ENCODE measurements at places on chromosomes 6 and 20.
A peak's percentile ranks its signal among the peaks of the same experiment; 100 is the strongest.

- no peak for DNase-seq
These were observed 804.0 kb downstream of the C6orf118 start for GRCh38 chr6:164505425-164505824.

- no peak for DNase-seq
These were observed 30.2 kb downstream of the PANK2 start for GRCh38 chr20:3919352-3919751.

DNA sequence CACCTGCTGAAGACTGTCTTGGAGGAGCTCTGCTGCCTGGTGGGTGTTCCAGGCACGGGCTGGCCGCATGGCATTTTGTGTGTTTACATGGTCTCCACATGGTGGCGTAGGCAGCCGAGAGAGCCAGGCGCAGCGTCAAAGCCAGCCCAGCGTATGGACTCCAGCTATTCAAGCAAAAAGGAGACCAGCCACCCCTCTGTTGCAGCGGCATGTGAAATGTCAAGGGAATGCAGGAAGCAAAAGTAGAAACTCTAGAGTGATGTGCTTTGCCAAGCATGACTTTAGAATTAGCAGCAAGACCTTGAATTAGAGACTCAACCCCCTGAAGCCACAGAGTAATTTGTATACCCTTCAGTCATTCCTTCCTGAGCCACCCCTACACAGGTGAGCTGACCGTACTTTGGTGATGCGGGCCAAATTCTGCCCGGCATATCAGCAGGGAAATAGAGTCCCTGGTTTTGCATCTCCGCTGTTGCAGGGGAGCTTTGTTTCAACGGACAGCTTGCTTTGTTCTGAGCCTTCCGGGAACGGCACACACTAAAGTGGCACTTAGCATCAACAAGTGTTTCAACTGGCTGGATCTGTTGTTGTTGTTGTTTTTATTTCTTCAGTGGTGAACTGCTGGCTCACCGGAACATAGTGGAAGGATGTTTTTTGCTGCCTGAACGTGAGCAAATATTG lies 48.5 kb downstream of the FNDC1 start:
- DNase-seq = no peak

DNA sequence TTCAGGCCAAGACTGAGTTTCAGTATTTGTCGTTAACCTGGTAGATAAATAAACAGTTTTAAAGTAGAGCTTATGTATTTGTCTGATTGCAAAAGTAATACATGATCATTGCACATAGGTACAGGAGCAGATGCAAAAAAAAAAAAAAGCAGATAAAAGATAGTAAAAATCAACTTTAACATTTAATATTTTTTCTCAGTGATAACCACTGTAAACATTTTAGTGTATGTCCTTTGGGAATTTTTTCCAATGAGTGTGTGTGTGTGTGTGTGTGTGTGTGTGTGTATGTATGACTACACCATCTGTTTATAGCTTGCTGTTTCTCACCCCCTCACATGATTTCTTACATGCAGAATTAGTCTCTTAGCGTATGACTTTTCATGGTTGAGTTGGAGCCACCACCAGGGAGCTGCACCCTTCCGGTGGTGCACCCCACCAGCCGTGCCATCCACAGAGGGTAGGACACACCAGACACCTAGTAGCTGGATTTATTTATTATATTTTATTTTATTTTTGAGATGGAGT lies 26.3 kb downstream of the WRNIP1 start:
- DNase-seq = no peak

GRCh38 chr6:87806635-87807034 lies 104.6 kb upstream of the AKIRIN2 start:
- DNase-seq = peak; percentile 74

GRCh38 chr20:5696011-5696559 lies 54.1 kb upstream of the SHLD1 start:
- no peak for DNase-seq

- DNase-seq = no peak
These were observed 18.3 kb downstream of the C20orf173 start for GRCh38 chr20:35510951-35511735.

GRCh38 chr6:27867945-27868300 lies 44.3 kb downstream of the OR2B2 start:
- no peak for DNase-seq

- DNase-seq = no peak
These were observed 204.5 kb downstream of the ZDHHC14 start for GRCh38 chr6:157585274-157586087.
